K562 (cell line): ENCODE measurements at places on chromosomes 2 and 18. TPM values are rescaled to one million over a fixed set of nuclear protein-coding genes. Genes with fewer than 3 reads are reported as not detected.

PLCL1 gene
- polyA plus RNA-seq: 5.1 and 8.1 TPM in 2 replicates

DNA sequence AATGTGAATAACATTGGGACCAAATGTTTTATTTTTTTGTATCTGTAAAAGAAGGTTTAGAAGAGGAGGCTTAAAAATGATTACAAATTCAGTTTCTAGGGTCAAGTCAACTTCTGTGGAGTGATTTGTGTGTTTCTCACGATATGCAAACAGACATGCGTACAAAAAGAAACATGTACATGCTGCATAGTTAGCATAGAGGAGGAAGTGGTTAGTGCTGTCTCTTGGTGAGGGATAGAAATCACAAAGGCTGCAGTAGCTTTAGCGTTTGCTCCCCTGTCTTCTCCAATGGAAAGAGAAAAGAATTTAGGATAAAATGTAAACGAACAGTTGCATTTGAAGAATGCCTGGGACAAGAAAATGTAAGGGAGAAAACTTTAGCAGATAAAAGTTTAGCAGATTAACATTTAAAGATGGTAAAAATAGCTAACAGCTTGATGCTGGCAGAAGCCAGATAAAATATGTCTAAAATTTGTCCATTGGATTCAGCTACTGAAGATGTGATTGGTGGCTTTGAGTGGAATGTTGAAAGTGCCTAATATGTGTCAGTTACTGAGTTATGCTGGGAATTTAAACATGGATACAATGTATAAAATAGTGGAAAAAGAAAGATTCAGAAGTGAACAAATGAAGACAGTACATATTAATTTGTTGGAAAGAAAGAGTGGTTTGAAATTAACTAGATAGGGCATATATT lies 44.9 kb downstream of the MALT1 start:
- DNase-seq: no peak

ITPRIPL1 gene
- 5.8 and 6.5 TPM in 2 replicates for polyA plus RNA-seq

STARD6 gene
- not detected in 2 replicates for polyA plus RNA-seq

DNA sequence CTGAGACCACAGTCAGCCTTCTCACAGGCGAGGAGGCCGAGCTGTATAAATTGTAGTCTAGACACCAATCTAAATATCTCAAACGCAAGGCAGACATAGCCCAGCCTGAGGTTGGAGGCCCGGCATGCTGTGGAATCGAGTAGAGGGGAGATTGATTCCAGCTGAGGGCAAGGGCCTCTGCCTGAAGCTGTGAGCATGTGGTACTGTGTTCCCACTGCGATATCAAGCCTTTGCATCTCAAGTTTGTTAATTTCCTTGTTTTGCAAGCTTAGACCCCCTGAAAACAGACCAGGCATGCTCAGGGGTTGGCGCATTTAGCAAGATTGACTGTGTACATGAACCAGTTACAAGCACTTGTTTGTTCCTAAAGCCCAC lies 65.1 kb upstream of the FOSL2 start:
- DNase-seq: no peak

GRCh38 chr2:152072011-152072410 lies 26.8 kb downstream of the CACNB4 start:
- no peak for DNase-seq

DNA sequence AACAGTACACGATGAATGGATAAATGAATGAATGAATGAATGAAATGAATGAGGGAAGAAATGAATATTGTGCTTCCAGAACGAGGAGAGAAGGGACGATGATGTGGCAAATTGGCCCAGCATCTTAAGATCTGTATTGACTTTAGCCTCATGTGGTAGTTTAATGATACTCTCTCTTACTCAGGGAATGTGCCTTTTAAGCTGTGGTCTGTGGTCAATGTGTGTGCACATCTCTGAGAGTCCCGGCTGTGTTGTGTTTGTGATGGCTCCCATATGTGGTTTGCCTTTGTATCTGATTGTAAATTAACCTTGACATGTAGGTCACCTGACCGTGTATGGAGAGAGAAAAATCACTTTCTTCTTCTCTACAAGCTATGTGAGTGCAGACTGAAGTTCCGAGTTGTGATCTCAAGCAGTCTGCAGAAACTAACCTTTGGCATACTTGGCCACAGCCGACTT lies 91.2 kb downstream of the NEDD4L start:
- no peak for DNase-seq

DNA sequence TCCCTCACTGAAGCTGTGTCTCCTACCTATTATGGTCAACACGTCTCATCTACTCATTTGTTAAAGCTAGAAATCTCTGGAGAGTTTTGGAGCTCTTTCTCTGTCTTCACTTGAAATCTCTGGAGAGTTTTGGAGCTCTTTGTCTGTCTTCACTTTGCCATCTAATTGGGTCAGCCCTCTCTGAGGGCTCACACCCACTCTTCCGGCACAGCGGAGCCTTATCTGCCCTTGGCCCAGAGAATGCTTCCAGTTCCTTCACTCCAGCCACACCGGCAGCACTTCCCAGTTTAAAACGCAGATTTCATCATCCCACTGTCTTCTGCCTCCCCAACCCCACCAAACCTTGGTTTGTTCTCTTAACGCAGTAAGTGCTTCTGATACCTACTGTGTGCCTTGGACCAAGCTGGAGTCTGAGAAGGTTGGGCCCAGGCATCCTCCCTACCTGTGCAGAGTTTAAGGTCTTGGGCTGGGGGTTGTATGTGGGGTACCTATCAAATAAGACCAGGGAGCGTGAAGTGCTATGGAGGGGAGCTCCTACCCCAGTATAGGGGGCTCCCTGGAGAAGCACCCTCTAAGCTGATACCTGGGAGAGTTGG lies 5.0 kb downstream of the HPCAL1 start:
- DNase-seq: peak; percentile 38

DNA sequence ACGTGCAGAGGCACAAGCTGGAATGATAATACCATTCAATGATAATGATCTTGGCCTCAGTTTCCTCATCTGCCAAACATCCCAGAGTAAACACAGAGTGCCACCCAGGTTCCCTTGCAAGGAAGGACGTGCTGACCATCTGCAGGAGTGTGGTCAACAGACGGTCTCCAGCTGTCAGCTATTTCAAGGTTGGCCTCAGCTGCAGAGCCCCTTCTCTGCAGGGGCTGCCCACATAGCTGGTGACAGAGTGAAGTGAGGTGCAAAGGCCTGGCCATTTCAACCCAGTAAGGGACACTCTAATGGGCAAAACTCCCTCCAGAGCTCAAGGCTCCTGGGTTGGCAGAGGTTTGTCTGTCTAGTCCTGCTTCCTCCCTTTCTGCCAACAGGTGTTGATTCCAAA lies 8.3 kb upstream of the WNT6 start:
- DNase-seq: no peak

GPATCH11 gene
- polyA plus RNA-seq: 15.2 and 15.6 TPM in 2 replicates

- no peak for DNase-seq
Observed at GRCh38 chr18:75323821-75324585, 103.5 kb downstream of the SMIM21 start.

GREB1 gene
- 0.58 and 0.86 TPM in 2 replicates for polyA plus RNA-seq

DES gene
- 21.2 and 25.1 TPM in 2 replicates for polyA plus RNA-seq

- DNase-seq: no peak
Observed at GRCh38 chr18:31432316-31432715, 15.2 kb upstream of the DSG3 start.

- DNase-seq: no peak
Observed at GRCh38 chr2:10554961-10555809, 107.1 kb upstream of the ODC1 start.

DNA sequence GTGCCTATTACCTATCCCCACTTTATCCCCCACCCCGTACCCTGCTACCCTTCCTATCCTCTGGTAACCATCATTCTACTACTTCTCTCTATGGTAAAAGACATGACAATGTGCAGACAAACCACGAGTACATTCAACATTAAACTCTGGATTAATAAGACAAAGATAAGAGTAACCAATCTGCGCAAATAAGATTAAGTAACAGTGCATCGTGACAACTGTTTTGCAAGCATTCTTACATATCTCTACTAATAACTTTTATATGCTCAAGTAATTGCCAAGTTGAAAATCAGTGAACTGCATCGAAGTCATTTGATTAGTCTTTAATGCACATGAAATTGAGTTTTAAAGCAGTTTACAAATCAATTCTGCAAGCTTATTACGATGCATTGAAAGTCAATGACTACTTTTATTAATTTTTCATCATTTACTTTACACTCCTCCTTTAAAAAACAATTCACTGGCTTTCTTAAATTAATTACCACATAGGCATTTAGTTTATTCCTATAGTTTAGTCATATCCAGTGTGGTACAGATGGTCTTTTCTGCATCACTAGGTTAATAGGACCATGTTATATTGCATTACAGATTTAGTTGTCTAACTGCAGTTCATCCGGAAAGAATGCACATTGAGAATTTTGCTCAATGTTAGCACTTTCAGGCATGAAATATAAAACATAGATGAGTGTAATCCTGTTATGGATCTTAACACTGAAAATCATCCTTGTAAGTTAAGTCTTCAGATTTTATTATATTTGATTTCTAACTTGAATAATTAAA lies 178.1 kb downstream of the GCA start:
- DNase-seq: no peak

GRCh38 chr2:143623909-143624260 lies 494.7 kb downstream of the ARHGAP15 start:
- no peak for DNase-seq

GAL3ST2 gene
- polyA plus RNA-seq: 0.38 TPM in 1 of 2 replicates, not detected in the other

- peak; percentile 42 for DNase-seq
Observed at GRCh38 chr2:63850649-63851048, 9.0 kb downstream of the UGP2 start.

SIX3 gene
- not detected in 2 replicates for polyA plus RNA-seq

HOXD1 gene
- not detected in 2 replicates for polyA plus RNA-seq

CPO gene
- not detected in 2 replicates for polyA plus RNA-seq

DNA sequence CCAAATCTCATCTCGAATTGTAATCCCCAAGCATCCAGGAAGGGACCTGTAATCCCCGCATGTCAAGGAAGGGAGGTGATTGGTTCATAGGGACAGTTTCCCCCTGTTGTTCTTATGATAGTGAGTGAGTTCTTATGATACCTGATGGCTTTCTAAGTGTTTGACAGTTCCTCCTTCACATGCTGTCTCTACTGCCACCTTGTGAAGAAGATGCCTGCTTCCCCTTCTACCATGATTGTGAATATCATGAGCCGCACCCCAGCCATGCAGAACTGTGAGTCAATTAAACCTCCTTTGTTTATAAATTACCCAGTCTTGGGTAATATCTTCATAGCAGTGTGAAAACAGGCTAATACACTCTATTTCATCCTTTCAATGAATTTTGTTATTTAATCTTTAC lies 446.7 kb downstream of the RNF144A start:
- no peak for DNase-seq

UGT1A5 gene
- not detected in 2 replicates for polyA plus RNA-seq

DNA sequence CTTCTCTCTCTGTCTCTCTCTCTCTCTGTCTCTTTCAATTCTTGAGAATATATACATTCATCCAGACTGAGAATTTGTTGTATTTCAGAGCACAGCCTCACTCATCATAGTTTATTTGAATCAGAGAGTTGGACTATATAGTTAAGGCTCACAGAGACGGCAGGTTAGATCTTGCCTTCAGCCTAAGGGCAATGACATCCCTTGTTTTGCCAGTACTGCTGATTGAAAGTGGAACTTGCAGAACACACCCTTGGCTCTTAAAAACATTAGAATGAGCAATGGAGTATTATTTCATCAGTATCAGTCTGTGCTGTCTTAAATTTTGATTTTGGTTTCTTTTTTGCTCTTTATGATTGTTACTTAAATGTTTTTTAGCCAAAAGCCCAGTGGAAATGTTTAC lies 62.0 kb upstream of the DSG1 start:
- DNase-seq: no peak

- DNase-seq: no peak
Observed at GRCh38 chr2:17765398-17765797, 11.5 kb downstream of the GEN1 start.

DNA sequence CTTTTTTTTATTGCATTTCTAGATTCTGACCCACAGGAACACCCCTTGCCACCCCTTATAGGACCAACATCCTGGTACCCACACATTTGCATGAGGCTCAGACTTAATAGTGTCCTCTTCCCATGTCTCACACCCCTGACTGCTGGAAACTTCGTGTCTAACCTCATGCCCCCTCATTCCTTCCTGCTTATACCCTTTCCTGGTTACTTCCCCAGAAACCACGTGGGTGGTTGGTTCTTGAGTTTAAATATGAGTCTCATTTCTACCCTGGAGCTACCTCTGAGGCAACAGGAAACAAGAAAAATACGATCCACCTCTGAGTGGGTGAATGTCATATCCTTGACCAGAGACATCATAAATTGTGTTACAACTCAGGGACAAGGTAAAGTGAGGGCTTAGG lies 1.6 kb downstream of the TNP1 start:
- DNase-seq: no peak

DNA sequence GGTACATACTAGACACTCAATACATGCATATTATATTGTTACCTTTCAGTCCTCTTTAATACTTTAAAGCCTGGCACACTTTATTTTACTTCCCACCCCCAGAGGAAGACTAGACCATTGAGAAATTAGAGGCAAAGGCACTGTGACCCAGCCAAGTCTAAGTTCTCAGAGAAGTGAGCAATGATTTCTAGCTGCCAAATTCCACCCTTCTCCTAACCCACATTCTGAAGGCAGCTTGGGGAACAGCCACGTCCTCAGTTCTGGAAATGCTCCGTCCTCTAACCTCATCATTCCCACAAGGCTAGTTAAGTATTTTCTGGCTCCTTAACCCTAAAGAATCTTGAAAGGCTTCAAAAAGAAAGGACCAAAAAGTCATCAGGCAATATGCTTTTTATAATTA lies 86.6 kb downstream of the COL5A2 start:
- DNase-seq: no peak

MLPH gene
- polyA plus RNA-seq: not detected in 2 replicates

DNA sequence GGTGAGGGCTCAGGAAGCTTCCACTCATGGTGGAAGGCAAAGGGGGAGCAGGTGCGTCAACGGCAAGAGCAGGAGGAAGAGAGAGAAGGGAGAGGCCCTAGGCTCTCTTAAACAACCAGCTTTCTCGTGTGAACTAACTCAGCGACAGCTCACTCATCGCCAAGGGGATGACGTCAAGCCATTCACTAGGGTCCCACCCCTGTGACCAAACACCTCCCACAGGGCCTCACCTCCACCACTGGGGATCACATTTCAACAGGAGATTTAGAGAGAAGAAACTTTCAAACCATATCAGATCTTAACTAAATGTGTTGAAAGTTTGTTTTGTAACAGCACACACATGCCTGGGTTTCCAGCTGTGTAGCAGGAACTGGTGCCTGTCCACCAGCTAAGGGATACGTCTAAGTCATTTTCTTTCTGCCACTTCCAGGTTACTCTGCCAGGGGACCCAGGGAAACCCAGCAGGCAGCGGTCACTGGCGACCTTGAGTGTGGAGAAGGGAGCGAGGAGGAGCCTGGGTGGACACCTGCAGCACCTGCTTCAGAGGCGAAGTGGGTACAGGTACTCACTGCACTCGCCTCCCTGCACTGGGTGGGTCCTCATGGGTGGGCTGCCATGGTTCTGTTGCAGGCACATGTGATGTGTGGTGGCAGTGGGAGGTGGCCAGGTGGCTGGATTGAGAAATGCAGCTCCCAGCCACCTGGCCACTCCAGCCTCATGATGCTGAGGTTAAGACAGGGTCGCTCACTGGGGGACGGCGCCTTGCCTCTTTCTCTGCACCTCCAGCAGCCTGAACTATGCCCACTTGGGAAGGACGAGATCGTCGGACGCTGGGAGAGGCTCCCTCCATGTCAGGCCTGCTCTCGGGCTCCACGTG lies 8.4 kb upstream of the GPC1 start:
- peak; percentile 32 for DNase-seq

KIF5C gene
- polyA plus RNA-seq: not detected in 2 replicates

GRCh38 chr2:61117534-61117933 lies 44.5 kb upstream of the C2orf74 start:
- no peak for DNase-seq

- DNase-seq: peak; percentile 56
Observed at GRCh38 chr2:159904127-159904958, 106.3 kb upstream of the CD302 start.

NT5DC4 gene
- polyA plus RNA-seq: 1.6 and 5.0 TPM in 2 replicates

- DNase-seq: no peak
Observed at GRCh38 chr2:240930096-240930630, 24.0 kb downstream of the CROCC2 start.
